ENCODE measurements at places on chromosomes 3 and 15.

- no peak for DNase-seq
These were observed 168.1 kb upstream of the MYRIP start for GRCh38 chr3:39641274-39641673.

DNA sequence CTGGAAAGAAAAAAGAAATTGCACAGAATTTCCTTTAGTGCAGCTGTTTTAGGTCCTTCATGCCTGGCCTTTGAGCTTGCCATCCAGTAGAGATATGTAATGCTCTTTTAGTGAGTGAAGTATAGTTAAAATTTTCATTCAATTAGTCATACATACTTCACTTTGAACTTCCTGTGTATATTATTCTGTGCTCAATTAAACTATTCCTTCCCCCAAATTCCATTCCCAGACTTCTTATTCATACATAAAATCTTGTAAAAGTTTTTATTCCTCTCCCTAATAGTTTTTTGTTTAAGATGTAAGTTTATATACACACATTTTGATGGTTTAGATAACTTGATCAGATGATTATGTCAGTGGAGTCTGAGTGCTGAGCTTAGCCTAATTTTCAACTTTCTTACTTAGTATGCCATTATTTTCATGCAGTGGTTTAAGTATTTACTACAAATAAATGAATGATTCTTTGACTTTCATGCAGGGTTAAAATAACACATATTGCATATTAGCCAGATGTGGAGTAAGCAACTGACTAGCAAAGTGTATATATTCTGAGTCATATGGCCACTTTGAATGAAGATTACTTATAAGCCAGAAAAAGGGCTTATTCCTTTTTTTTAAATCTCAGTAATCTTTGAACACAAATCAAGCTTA is 42.5 kb upstream of the ABHD10 start:
- DNase-seq: no peak

DNA sequence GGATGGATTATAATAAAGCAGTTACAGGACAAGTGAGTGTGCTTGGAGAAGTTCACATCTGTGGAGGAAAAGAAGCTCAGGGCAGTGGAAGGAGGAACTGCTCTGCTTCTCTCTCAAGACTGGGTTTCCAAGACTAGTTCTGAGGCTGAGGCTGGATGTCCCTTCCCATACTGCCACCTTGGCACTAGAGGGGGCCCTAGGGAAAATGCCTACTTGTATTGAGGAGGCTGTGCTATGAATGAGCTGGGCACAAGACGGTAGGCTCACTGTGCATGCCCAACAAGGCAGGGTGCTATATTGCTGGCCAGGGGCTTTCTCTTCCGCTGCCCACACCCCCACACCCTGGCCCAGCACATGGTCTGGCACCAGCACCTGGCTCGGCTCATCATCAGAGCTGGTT is 65.2 kb downstream of the SLCO2A1 start:
- DNase-seq: no peak

GRCh38 chr15:42094512-42094963 is at the start of gene PLA2G4D:
TSS of gene PLA2G4D (minus strand) at chr15:42094562. CDS start at chr15:42094459, 103 bp downstream.
- DNase-seq: no peak
